Spinal cord (tissue), 10 donors: ENCODE measurements at places on chromosomes 1 and 21.
A peak's percentile ranks its signal among the peaks of the same experiment; 100 is the strongest.

GRCh38 chr1:167924543-167925231 is 10.8 kb upstream of the ADCY10 start:
- H3K27me3 ChIP-seq, result no peaks in the 10 kb centered on the region
- DNase-seq, result no peak
- H3K4me3 ChIP-seq, result no peak overlapping the region
- no peak overlapping the region for H3K27ac ChIP-seq

GRCh38 chr21:43370091-43370658 is 56.8 kb downstream of the SIK1 start:
- H3K27ac ChIP-seq, result no peak overlapping the region
- no peak for DNase-seq
- peaks cover 48% of the 10 kb centered on the region for H3K4me1 ChIP-seq

DNA sequence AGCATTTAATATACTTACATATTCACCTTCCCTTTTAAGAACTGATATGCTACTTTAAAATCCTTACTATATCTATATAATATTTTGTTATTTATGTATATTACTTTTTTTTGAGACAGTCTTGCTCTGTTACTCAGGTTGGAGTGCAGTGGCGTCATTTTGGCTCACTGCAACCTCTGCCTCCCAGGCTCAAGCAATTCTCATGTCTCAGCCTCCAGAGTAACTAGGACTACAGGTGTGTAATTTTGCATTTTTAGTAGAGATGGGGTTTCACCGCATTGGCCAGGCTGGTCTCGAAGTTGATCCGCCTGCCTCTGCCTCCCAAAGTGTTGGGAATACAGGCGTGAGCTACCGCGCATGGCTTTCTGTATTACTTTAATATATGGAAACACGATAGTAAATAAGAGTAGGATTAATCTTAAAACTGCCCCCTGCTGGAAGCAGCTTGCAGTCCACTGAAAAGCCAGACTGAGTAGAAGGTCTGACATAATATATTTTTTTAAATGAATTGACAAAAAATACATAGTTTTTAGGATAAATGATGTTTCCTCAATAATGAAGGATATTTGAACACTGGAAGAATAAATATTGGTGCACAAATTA is 24.4 kb downstream of the RCAN3 start:
- DNase-seq, result no peak
- H3K27ac ChIP-seq, result no peak overlapping the region
- no peak overlapping the region for H3K4me3 ChIP-seq
- no peaks in the 10 kb centered on the region for H3K36me3 ChIP-seq

GRCh38 chr21:39531840-39532239 is 80.1 kb downstream of the SH3BGR start:
- no peaks in the 10 kb centered on the region for H3K27me3 ChIP-seq
- no peak for DNase-seq
- peaks cover 16% of the 10 kb centered on the region for H3K4me1 ChIP-seq
- no peak overlapping the region for H3K27ac ChIP-seq
- no peak overlapping the region for H3K4me3 ChIP-seq
- H3K36me3 ChIP-seq, result no peaks in the 10 kb centered on the region

GRCh38 chr1:234927312-234927970 is 201.2 kb downstream of the TOMM20 start:
- no peaks in the 10 kb centered on the region for H3K36me3 ChIP-seq
- no peaks in the 10 kb centered on the region for H3K27me3 ChIP-seq
- H3K4me3 ChIP-seq, result no peak overlapping the region
- no peak for DNase-seq
- peaks cover 24% of the 10 kb centered on the region for H3K4me1 ChIP-seq
- H3K27ac ChIP-seq, result no peak overlapping the region

DNA sequence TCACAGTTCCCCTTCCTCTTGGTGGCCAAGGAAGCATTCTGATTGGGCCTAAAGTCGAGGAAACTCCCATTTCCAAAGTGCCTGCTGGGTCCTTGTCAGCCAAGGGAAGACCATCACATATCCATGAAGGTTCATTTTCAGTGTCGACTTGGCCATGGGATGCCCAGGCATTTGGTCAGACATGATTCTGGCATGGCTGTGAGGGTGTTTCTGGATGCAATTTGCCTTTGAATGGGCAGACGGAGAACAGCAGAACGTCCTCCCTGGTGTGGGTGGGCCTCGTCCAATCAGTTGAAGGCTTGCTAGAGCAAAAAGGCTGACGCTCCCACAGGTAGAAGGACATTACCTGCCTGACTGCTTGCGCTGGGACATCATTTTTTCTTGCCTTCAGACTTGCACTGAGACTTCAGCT is 48.3 kb upstream of the LBR start:
- H3K36me3 ChIP-seq, result no peaks in the 10 kb centered on the region
- DNase-seq, result no peak
- no peak overlapping the region for H3K27ac ChIP-seq

DNA sequence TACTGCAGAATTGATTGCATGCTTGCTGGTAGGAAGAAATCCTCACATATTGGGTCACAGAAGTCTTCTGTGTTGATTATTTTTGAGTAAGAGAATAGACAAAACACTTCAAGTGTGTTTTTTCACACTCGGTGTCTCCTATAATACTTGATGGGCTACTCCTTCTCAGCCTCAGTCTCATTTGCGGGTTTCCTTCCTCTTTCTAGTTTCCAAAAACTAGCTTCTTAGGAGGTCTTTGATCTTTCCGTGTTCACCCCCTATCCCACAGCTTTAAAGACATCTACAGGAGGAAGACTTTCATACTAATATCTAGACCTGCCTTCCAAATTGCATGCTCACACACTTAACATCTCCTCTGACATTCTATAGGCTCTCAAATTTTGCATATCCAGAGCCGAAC is 40.7 kb upstream of the NTPCR start:
- no peaks in the 10 kb centered on the region for H3K27me3 ChIP-seq
- H3K27ac ChIP-seq, result no peak overlapping the region
- no peak overlapping the region for H3K4me3 ChIP-seq
- DNase-seq, result no peak
- H3K4me1 ChIP-seq, result no peaks in the 10 kb centered on the region

- H3K27ac ChIP-seq, result no peak overlapping the region
- H3K27me3 ChIP-seq, result no peaks in the 10 kb centered on the region
- H3K36me3 ChIP-seq, result peaks cover 10% of the 10 kb centered on the region
These were observed 169.2 kb upstream of the SGIP1 start for GRCh38 chr1:66364578-66365391.

DNA sequence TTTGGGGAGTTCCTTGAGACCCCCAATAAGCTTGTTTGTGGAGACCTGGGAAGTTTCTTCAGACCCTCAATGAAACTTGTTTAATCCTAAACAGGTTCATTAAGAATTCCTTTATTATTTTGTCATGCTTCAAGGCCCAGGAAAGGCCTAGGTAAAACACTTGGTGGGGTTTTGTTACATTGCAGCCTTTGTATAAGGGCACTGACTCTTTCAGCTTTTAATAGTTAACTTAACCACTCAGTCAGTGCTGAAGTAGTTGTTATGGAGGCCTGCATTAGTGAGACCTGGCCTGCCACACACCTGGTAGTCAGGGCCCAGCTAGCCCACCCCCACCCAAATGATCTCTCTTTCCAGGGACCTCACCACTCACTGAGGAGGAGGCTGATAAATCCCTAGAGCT is 103.7 kb downstream of the FCRL5 start:
- no peak for DNase-seq
- H3K4me3 ChIP-seq, result no peak overlapping the region

- H3K4me1 ChIP-seq, result peaks cover 51% of the 10 kb centered on the region
- no peak overlapping the region for H3K4me3 ChIP-seq
- peak overlapping the region; percentile 61 for H3K27ac ChIP-seq
- H3K27me3 ChIP-seq, result no peaks in the 10 kb centered on the region
These were observed 28.5 kb upstream of the SELENON start for GRCh38 chr1:25771221-25772114.
